Vagina (tissue), 2 donors: ENCODE measurements at places on chromosomes 1 and 21.

GRCh38 chr21:46081862-46082712 lies 15.8 kb upstream of the COL6A2 start:
- peak; percentile 84 for DNase-seq

DNA sequence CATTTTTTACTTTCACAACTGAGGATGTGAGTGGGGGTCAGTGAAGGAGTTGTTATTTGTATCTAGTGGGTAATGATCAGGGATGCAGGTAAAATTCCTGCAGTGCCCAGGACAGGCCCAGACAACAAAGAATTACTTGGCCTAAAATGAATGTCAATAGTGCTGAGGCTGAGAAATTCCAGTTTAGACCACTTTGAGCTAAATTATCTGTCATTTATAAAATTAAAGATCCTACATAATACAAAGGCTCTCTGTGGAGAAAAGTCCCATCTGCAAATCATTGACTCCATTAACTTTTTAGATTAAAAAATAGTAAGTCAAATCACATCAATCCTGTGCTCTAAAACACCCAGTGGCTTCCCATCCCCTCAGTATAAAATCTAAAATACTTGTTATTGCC lies 130.7 kb upstream of the COL11A1 start:
- no peak for DNase-seq

DNA sequence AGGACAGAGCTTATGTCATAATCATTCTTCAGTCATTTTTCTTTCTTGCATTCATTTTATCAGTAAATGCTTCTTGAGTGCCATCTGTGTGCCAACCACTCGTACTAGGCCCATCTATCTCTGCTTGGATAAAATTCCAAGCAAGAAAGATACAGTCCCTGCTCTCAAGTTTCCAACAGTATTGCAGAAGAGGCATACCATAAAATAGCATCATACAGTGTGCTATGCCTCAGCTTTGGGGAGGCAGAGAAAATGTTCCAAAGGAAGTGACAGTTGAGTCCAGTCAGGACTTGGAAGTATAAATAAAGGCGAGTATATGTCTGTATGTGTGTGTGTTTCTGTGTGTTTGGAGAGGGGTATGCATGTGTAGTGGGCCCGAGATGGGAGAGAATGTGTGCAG lies 113.4 kb upstream of the HOOK1 start:
- no peak for DNase-seq

DNA sequence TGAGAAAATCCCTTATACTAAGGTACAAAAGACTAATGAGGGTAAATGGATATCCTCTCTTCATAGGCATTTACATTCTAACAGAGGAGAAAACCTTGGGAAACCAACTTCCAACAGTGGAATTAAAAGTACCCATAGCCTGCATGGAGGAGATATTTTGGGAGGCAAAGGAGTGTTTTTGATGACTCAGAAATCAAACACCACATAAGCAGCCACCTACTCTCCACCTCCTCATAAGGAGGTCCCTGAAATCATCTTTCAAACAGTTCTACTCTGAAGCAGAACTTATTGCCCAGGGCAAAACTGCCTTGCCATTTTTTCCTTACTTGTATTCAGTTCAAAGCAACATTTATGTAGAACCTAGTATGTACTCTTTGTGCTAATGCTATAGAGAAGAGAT lies 211.3 kb downstream of the KCNH1 start:
- no peak for DNase-seq

GRCh38 chr1:160623862-160624261 lies 23.0 kb downstream of the SLAMF1 start:
- DNase-seq: no peak

- DNase-seq: no peak
Observed at GRCh38 chr21:40636026-40636425, 210.9 kb downstream of the DSCAM start.

GRCh38 chr1:87061742-87062156 lies 147.3 kb downstream of the HS2ST1 start:
- no peak for DNase-seq

DNA sequence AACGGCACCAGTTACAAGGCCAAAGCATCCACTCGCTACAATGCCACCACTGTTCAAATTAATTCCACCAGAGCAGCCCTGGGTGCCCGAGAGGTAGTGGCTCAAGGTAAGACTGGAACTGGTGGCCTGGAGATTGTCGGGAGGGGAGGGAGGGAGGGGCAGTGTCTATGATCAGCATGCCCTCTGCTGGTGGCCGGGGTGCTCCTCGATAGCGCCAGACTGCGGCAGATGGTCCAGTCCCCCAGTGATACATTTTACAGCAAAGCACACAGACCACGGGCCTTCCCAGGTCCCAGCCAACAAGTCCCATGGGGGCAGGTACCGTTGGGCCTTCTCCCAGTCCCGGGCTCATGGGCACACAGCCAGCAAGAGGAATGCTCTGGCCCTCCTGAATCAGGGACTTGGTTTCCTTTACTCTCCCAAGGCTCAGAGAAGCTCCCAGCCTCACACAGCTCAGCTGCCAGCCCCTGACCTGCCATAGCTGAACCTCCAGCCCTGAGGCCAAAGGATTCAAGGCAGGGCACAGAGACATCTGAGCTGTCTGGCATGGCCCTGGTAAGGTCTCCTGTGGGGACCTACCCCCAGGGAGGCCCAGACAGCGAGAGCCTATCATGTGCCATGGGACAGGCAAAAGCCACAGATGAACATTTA lies 15.3 kb downstream of the ACOT7 start:
- DNase-seq: no peak

DNA sequence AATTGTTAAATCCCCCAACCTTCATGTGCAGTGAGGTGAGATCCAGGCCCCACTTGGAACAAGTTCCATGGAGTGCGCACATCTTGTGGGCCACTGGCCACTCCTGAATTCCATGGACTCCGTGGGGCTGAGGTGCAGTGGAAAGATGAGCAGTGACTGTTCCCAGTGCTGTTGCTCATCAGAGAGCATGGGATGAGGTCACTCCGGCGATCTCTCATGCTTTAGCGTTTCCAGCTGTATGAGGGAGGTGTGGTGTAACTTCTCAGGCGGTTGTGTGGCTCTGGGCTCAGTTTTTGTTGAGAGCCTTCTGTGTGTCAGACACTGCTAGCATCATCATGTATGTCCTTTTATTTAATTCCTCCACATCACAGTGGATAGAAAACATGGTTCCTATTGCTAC lies 96.2 kb downstream of the GALNT2 start:
- DNase-seq: no peak

GRCh38 chr1:236514703-236515442 lies 8.9 kb upstream of the LGALS8 start:
- no peak for DNase-seq

GRCh38 chr1:29865051-29865450 lies 628.7 kb downstream of the PTPRU start:
- peak; percentile 46 for DNase-seq

DNA sequence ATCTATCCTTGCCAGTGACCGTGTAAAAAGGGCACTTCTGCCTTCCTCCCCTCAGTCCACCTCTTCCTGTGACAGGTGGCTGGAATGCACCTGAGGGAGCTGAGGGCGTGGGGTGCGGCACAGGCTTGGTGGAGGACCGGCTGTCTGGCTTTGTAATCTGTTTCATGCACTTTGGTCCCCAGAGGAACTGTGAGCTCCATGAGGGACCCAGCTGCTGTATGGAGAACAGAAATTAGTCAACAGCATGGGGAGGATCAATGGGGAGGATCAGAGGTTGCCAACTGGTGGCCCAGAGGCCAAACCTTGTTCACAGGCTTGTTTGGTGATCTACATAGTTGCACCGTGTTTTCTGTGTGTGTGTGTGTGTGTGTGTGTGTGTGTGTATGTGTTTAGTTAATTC lies 19.0 kb upstream of the LUZP1 start:
- no peak for DNase-seq

DNA sequence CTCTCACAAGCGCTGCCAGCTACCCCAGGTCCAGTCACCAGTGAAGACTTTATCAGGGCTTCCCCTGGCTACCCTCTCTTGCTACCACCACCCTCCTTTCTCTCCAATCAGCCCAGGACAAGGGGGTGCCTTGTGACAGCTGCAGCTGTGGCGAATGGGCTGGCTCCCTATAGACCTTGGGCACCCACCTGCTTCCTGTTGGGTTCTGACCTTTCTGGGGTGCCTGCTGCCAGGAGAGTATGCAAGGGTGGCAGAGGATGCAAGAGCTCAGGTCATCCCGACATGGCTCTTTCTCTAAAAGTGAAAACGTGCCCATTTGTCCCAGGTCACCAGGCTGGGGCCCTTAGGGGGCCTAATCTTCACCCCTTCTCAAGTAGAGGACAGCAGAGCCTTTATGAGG lies 6.6 kb downstream of the KLHDC8A start:
- no peak for DNase-seq

GRCh38 chr1:41486371-41487125 lies 2.1 kb upstream of the EDN2 start:
- DNase-seq: no peak

- no peak for DNase-seq
Observed at GRCh38 chr1:166915941-166916340, 39.9 kb upstream of the TADA1 start.

GRCh38 chr1:221337106-221337505 lies 404.8 kb downstream of the DUSP10 start:
- DNase-seq: no peak

DNA sequence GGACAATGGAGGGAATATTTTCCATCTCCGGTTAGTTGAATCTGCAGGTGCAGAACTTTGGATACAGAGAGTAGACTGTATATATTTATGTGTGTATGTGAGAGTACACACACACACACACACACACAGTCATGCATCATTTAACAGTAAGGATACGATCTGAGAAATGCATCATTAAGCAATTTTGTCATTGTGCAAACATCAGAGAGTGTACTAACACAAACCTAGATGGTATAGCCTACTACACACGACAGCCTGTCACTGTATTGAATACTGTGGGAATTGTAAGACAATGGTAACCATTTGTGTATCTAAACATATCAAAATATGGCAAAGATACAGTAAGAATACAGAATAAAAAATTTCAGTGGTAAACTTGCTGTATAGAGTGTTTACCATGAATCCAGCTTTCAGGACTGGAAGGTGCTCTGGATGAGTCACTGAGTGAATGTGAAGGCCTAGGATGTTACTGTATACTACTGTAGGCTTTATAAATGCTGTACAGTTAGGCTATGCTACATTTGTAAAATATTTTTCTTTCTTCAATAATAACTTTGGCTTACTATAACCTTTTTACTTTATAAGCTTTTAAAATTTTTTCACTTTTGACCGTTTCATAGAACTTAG lies 138.5 kb downstream of the ZZZ3 start:
- no peak for DNase-seq

GRCh38 chr1:171718216-171718615 lies 23.6 kb downstream of the VAMP4 start:
- no peak for DNase-seq

DNA sequence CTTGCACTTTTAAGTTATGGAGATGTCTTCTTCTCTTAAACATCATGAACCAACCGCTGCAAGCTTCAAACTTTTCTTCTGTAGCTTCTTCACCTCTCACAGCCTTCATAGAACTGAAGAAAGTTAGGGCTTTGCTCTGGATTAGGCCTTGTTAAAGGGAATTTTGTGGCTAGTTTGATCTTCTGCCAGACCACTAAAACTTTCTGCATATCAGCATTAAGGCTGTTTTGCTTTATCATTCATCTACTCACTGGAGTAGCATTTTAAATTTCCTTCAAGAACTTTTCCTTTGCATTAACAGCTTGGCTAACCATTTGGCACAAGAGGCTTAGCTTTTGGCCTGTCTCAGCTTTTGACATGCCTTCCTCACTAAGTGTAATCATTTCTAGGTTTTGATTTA lies 43.0 kb upstream of the RGL1 start:
- no peak for DNase-seq

DNA sequence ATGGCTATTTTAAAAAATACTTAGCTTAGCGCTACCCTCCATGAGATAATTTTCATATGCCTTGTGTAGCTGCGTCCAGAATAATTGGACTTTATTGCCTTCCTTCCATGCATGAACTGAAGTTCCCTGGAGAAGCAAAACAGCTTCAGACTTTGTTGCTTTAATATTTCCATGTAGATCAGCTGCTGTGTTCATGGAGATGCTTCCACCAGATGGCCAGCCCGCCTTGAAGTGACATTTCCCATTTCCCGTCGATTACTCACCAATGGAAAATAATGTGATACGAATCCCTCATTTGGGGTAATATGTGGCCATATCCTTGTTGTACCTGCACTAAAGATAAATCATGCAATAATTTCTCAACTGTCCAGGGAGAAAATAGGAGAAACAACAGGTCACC lies 47.4 kb upstream of the CLDN14 start:
- no peak for DNase-seq

GRCh38 chr1:221823561-221823960 lies 81.7 kb upstream of the DUSP10 start:
- no peak for DNase-seq

GRCh38 chr21:41747943-41748738 lies 18.7 kb downstream of the RIPK4 start:
- no peak for DNase-seq

- no peak for DNase-seq
Observed at GRCh38 chr1:246219508-246220030, 287.5 kb downstream of the SMYD3 start.

DNA sequence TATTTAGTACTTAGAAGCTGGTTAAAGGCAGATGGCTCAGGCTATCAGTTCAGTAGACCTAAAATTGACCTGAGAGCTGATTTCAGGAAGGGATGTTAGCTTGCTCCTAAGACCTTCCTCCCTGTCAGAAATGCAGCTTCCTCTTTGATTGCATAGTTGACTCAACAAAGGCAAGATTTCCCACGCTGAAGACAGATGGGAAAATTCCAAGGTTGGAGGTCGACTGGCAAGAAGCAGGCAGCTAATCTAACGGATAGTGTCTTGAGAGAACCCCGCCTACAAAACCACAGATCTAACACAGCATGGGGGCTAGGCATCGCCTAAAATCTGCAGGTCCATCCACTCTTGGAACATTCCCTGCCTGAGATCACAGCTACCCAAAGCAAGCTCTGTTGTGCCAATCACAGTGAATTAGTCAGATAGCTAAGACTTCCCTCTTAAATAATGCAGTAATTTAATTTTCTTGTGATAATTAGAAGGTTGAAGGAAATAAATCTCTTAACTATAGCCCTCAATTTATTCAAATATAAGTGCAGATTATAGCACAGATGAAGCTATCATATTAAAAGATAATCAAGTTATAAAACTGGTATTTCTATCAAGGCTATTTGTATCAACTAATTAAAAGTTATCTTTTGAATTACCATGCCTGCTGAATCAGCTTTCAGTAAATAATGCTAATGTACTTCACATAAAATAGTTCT lies 357.8 kb upstream of the SGIP1 start:
- no peak for DNase-seq
